ENCODE measurements at places on chromosomes 4 and X.

DNA sequence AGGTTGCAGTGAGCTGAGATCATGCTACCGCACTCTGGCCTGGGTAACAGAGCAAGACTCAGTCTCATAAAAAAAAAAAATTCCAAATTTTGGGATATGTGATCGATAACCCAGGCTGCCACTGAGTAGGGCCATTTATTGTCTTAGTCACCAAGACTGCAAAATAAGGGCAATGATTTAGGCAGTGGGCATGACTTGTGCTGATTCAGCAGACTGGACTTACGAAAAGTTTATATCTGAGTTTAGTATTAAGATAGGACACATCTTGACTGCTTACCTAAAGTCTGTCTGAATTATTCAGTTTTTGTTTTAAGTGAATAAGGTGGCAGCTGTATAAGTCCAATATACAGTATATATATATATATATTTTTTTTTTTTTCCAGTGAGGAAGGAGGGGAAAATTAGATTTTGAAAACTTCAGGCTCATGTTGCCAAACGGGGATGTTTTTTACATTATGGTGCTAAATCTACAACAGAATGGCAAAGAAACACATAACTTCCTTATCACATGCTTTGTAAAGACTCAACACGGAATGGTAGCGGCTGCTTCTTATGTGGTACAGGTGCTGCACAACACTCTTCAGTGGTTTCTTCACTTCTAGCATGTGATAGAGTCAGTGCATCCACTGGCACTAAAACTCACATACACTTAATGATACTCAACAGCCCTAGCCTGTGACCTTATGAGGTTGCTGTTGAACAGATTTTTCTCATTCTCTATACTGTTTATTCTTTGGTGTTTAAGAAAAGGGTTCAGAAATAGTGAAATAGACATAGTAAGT lies 6.5 kb downstream of the TEX13D start:
- DNase-seq, result no peak

- no peak for DNase-seq
Observed at GRCh38 chr4:74205559-74205958, 47.6 kb downstream of the MTHFD2L start.

GRCh38 chr4:153573221-153573620 lies 107.1 kb downstream of the TMEM131L start:
- no peak for DNase-seq

- no peak for DNase-seq
Observed at GRCh38 chr4:71163317-71163716, 169.9 kb downstream of the DCK start.

- no peak for DNase-seq
Observed at GRCh38 chr4:76974150-76974549, 24.6 kb downstream of the SEPTIN11 start.

- no peak for DNase-seq
Observed at GRCh38 chrX:15751155-15751819, 13.2 kb downstream of the CA5B start.

- DNase-seq, result no peak
Observed at GRCh38 chr4:181991369-181992108, 251.7 kb upstream of the TENM3 start.

GRCh38 chr4:7808181-7808580 lies 131.5 kb downstream of the AFAP1 start:
- DNase-seq, result no peak

DNA sequence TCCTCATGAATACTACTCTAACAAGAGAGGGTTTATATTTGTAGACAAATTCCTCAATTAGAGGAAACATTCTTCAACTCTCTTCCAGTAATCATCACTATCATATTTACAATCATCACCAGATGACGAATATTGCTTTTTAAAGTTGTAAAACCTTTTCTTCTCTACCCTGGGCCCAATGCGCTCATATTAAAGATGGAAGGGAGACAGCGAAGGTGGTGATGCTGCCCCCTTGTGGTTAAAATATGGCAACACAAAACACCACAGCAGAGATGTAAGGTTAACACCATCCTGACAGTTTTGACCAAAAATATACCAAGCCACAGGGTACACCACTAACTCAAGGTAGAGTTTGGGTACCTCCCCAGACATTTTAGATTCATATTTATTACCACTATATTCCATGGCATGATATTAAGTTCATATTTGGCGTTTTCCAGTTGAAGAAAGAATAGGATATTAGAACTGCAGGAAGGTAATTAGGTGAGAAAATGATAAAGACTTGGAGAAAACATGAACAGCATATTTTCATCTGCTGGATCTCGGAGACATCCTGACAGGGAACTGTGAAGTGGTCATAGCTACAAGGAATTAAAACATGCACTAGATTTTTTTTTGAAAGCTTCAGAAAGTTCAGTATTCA lies 72.8 kb downstream of the SLC9A7 start:
- DNase-seq, result peak; percentile 12

DNA sequence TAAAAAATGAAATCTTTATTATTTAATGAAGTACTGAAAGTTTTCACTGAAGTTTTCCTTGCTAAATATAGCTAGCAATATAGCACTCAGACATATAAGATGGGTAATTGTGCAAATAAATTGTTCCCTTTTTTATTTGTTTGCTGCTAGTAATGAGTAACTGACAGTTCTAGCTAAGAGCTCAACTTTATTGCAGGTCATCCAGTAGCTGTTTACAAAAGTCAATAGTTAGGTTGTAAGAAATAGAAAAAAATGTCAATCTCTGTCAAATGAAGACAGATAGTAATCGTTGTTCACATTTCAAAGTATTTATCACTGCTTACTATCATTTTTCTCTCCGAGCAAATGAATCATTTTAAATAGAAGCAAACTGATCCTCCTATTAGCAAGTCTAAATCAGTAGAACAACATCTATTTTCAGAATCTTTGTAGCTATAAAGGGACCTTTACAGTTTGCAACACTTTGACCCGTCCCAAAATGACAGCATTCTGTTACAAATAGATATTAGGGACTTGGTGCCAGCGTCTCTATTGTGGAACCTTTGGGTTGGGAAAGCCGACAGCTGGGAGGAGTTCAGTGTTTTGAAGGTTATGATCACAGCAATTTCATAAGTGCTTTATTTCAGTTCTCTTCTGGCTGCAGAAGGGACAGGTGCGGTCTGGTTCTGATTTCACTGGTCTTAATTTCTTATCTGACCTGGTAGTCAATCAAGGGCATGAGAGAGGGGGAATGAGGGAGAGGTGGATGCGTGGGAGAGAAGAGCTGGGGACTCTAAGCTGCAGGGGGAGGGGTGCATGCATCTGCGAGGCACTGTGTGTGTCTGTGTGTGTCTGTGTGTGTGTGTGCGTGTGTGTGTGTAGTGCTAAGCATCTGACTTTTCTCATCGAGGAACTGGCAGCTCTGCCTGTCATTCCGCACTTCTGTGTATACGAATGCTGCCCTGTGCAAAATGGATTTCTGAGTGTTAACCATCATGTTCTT lies 227.9 kb upstream of the PITX2 start:
- DNase-seq, result no peak

GRCh38 chr4:47668810-47669408 lies 169.0 kb downstream of the CORIN start:
- DNase-seq, result no peak

GRCh38 chr4:148341980-148342800 lies 100.0 kb downstream of the NR3C2 start:
- no peak for DNase-seq

- no peak for DNase-seq
Observed at GRCh38 chr4:7423391-7423790, 11.3 kb downstream of the PSAPL1 start.

- DNase-seq, result no peak
Observed at GRCh38 chr4:41212616-41213203, 1.6 kb downstream of the APBB2 start.

GRCh38 chrX:136662104-136662503 lies 14.1 kb downstream of the CD40LG start:
- no peak for DNase-seq

- no peak for DNase-seq
Observed at GRCh38 chrX:46917622-46918021, 5.4 kb downstream of the JADE3 start.

DNA sequence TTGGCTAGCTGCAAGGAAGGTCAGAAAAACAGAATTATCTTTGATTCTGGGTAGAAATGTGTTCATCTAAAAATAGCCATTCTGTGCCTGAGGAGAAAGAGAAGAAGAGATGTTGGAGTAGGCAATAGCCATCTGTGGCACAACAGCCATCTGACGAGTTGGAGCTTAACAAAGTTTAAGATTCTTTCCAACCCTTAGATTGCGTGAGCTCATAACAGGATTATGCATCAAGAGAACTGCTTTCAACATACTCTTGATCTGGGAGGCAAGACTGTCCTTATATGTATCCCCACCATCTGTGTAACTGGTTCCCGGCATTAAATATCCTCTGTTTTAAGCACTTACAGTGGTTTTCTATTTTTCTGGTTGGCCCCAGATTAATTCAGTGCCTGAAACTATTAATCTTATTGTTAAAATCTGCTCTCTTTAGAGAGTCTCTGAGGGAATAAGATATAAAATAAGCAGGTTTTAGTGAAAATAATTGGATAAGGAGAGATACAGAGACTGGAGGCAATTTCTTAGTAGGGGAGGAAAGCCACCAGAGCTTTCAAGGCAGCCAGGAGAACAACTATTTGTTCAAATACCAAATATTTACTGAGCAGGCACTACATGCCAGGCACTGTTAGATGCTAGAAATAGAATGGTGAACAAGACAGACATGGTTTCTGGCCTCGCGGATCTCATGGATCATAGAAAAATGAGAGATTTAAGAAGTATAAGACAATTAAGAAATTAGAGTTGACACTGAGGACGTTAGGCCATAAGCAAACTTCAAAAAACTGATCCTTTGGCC lies 398.0 kb downstream of the SMARCA1 start:
- DNase-seq, result no peak

DNA sequence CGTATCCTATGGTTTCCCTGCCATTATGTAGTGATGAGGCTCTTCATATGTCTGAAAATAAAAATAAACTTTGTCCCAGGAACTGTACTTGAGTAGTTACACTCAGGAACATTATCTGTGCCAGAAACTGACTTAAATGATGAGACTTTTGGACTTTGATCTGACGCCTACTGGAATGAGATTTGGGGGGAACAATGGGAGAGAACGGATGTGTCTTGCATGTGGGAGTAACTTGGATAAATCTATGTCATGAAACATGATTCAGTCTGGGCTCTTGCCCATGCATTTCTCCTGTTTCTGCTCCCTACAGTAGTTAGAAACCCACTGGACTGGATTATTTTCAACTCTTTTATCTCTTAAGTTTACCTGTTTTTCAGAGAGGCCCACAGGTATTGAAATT lies 2351.4 kb downstream of the PCDH7 start:
- no peak for DNase-seq

DNA sequence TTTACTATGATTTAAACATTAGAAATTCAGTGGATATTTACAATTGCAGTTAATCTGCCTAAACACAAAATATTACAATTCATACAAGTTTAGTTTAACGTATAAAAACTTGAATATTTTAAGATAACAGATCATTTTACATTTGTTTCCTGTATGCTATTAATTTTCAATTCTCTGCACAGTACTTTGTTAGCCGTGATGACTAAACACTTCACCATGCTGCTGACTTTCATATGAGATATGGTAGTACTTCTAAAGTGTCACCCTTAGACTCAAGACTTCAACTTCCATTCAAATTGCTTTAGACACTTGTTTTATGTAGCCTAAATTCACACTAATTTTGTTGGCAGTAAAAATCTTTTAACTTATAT lies 1646.4 kb upstream of the ADGRL3 start:
- no peak for DNase-seq

- no peak for DNase-seq
Observed at GRCh38 chrX:80282535-80282934, 137.7 kb upstream of the TENT5D start.

GRCh38 chrX:12814420-12814819 lies 23.2 kb downstream of the PRPS2 start:
- no peak for DNase-seq

GRCh38 chr4:34566091-34566490 lies 1678.2 kb downstream of the ARAP2 start:
- DNase-seq, result no peak

DNA sequence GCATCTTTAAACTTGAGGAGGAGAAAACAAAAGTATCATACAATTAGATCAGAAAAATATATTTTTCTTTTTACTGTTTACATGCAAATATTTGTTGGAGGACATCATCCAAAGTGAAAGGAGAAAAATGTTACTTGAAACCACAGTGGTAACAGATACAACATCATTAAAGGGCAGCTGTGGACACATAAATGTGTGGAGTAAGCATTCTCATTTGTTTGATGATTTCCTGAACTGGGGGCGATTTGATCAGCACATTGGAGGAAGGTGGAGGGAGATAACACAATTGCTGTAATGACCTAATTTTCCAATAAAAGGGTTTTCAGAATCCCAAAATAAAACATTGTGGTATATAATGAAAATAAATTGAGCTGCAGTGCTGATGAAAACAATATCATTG lies 314.5 kb upstream of the HS3ST1 start:
- no peak for DNase-seq

DNA sequence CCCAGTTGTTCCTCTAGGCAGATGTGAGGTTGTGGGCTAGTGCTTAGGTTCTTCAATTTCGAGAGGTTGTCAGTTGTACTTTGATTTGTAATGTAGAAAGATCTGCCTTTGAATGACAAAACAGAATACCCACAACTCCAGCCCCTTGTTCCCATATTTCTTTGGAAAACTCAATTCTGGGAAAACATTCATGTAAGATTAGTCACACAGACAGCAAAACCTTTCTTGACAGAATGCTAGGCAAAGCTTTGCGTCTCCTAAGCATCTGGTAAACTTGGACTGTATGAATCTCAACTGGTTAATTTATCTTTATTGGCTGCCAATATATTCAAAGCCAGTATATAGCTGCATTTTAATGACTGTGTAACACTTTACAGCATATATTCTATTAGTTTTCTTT lies 34.9 kb downstream of the NOCT start:
- no peak for DNase-seq

GRCh38 chr4:135538698-135539097 lies 1337.1 kb upstream of the PABPC4L start:
- no peak for DNase-seq

- DNase-seq, result no peak
Observed at GRCh38 chr4:85967872-85968271, 392.0 kb downstream of the MAPK10 start.

- DNase-seq, result no peak
Observed at GRCh38 chrX:53318766-53319353, 37.5 kb upstream of the IQSEC2 start.

DNA sequence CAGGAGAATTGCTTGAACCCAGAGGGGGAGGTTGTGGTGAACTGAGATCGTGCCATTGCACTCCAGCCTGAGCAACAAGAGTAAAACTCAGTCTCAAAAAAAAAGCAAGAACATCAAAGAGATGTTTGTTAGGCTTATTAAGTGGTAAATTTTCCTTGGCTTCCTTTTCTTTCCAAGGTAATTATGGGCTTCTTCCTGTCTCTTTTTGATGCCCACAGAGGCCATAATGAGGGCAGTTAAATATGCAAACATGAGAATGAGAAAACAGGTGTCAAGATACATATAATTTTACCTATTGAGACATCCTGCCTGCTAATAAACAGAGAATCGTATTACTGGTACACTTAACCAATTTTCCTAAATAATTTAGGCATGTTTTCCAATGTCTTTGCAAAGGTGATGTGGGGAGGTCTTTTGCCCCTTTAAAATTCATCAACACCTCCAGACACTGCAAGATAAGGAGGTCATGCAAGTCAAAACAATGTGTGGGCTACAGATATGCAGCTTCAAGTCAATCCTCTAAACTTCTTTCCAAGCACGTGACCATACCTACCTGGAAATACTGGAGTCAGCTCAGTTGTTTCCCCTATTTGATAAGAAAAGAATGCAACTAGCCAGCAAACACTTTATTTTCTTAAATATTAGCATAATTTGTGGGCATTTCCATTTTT lies 2.7 kb downstream of the SLC39A8 start:
- no peak for DNase-seq

All from stimulated activated CD4-positive, alpha-beta T cell treated with anti-CD3 and anti-CD28 coated beads, Interleukin-12 subunit alpha, Interleukin-12 subunit beta, amount 100 ng/mL, for 4 hours (primary cell).